ENCODE measurements at places on chromosomes 12 and 14.

DNA sequence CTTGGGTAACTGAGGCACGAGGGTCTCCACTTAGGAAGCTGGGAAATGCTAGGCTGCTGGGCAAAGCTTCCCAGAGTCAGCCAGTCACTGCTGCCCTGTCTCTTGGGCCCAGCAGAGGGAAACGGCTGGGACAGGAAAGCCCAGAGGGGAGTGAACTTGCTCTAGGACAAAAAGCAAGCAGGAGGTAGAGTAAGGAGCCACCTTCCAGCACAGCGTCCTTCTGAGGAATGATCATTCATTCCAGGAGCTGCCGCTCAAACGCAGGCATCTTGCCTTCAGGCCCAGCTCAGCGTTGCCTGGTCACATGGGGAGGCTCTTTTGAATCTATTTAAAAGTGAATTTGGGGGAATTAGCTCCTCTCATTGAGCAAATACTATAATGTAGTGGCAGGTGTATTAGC is 118.6 kb downstream of the CRACR2A start:
- DNase-seq: no peak

- DNase-seq: no peak
These were observed 51.1 kb downstream of the EMP1 start for GRCh38 chr12:13247596-13247995.

DNA sequence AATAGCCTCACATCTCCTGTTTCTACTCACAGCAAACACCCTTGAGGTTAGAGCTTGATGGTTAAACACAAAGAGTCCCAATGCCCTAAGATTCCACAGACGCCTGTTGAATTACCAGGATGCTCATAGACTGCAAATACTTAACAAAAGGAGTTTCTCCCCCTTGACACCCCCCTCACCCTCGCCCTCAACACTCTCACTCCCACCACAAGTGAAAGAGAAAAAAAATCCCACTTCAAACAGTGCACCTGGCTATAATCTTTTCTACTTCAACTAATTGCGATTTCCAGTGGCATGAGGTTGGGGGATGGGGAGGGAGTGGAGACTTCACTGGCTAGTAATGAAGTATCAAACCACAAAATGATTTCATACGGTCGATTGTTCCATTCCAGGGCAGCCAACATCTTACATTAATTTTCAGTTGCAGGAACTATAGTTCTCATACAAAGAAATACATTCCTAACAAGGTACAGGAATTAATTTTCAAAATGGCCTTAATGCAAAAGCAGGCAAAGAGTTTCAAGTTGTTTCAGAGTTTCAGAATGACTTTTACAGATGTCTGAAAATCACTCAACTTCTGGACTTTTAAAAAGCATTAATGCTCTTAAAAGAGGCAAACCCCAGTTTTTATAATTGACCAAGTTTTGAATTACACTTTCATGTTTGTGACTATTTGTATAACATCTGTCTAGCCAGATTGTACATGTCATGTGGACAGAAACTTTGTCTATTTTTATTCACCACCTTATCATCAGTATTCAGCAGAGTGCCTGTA is 390.7 kb downstream of the C12orf75 start:
- no peak for DNase-seq

DNA sequence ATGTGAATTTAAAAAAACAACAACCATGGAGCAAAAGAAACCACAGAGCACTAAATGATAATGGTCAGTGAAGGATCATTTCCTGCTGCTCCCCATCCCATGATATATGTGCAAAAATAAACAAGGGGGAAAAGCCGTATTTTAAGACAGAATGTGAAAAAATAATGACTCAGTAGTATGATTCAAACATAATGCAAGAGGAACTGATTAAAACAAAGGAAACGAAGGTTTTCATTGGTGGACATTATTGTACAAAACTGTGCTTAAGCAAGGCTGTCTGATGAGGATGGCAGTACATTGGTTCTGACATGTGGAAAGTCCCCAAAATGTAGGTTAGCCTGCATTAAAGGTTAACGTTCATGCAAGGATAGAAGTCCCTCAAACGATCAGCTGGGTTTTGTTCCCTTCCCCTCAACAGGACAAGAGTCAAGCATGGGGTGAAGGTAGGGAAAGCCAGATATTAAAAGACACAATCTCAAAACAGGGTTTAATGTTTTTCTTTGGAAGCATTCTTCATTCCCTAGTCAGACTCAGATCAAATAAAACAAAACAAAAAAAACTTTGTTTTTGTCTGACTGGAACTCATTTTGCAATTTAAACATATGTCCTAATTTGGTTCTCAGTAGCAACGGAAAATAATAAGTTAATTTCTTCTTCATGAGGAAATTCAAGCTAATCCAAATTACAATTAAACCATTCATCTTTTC is 26.3 kb upstream of the PTGDR start:
- DNase-seq: no peak

GRCh38 chr12:4569261-4569660 is 7.3 kb downstream of the DYRK4 start:
- DNase-seq: no peak

GRCh38 chr14:71022939-71023338 is 115.7 kb downstream of the PCNX1 start:
- no peak for DNase-seq

- no peak for DNase-seq
These were observed 292.3 kb downstream of the TMEM121 start for GRCh38 chr14:105818712-105819005.

Measured in T-helper 2 cell treated with Interferon-gamma antibody and Interleukin-4, amounts not matched to agents 5 μg/mL and 100 μg/mL, for 36 hours (primary cell).